H1 (cell line): ENCODE measurements at places on chromosomes 2 and 18. TPM values are rescaled to one million over a fixed set of nuclear protein-coding genes. Genes with fewer than 3 reads are reported as not detected.

- H3K4me3 ChIP-seq: no peak overlapping the region
- H3K4me1 ChIP-seq: no peaks in the 10 kb centered on the region
- no peaks in the 10 kb centered on the region for H3K36me3 ChIP-seq
- no peak overlapping the region for H3K27ac ChIP-seq
- H3K27me3 ChIP-seq: no peaks in the 10 kb centered on the region
These were observed 18.9 kb downstream of the GALNT13 start for GRCh38 chr2:153890576-153890975.

DNA sequence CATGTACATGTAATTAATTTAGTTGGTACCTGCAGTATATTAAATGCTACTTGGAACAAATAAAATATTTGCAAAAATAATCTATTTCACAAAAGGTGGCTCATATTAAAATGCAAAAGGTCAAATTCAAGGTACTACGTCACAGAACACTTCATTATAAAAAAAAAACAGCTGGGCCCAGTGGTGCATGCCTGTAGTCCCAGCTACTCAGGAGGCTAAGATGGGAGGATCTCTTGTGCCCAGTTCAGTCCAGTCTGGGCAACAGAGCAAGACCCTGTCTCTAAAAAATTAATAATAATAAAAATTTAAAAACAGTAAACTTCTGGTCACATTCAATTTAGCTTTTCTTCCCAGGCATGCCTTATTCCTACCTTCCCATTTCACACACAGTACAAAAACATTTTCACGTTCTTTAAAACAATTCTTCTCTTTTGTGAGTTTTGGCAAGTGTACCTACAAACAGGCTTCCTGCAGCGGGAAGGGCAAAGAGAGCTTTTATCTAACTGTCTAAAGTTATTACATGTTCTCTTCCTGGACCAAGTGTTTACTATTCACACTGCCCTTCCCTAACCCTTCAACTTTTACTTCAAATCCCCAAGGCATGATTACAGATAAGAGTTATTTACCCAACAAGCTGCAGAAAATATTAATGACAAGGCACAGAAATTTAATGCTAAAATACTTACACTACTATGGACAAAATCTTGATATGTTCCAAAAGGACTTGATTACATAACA, 10.7 kb downstream of the BAZ2B start:
- no peak overlapping the region for H3K4me3 ChIP-seq
- H3K27me3 ChIP-seq: no peaks in the 10 kb centered on the region
- no peaks in the 10 kb centered on the region for H3K36me3 ChIP-seq

GRCh38 chr2:1150724-1151511, 200.3 kb downstream of the SNTG2 start:
- no peak overlapping the region for H3K27ac ChIP-seq
- no peak overlapping the region for H3K4me3 ChIP-seq
- H3K27me3 ChIP-seq: no peaks in the 10 kb centered on the region
- peaks cover 4% of the 10 kb centered on the region; the same call in 1 of the 2 replicates for H3K4me1 ChIP-seq
- no peak for DNase-seq
- no peaks in the 10 kb centered on the region for H3K36me3 ChIP-seq

GRCh38 chr2:1283871-1284270, 129.4 kb upstream of the TPO start:
- no peak overlapping the region for H3K27ac ChIP-seq
- H3K27me3 ChIP-seq: no peaks in the 10 kb centered on the region; the same call in 1 of the 2 replicates
- H3K4me3 ChIP-seq: no peak overlapping the region
- no peak for DNase-seq
- H3K4me1 ChIP-seq: no peaks in the 10 kb centered on the region

GRCh38 chr2:236653863-236654262, 84.2 kb downstream of the ACKR3 start:
- no peak for DNase-seq
- H3K4me1 ChIP-seq: no peaks in the 10 kb centered on the region
- no peak overlapping the region for H3K27ac ChIP-seq
- no peak overlapping the region for H3K4me3 ChIP-seq
- no peaks in the 10 kb centered on the region for H3K27me3 ChIP-seq

- H3K36me3 ChIP-seq: no peaks in the 10 kb centered on the region; the same call in 1 of the 2 replicates
- H3K4me1 ChIP-seq: no peaks in the 10 kb centered on the region
These were observed 21.4 kb upstream of the STON1 start for GRCh38 chr2:48508461-48509124.

DNA sequence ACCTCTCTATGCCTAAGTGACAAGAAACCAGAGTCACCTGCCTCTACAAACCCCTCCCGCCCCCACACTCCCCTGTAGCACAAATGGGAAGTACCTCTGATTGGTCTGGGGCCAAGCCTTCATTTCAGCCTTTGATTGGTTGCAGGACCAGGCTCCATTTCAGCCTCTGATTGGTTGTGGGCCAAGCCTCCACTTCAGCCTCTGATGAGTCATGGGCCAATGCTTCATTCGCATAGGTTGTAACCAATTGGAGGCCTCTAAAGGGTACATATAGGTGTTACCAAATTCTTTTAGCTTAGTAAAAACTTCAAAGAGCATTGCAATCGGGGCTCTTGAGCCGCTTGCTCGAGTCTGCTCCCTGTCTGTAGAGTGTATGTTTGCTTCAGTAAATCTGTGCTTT, 25.0 kb downstream of the CCDC102B start:
- H3K36me3 ChIP-seq: no peaks in the 10 kb centered on the region
- no peaks in the 10 kb centered on the region for H3K27me3 ChIP-seq
- no peaks in the 10 kb centered on the region for H3K4me1 ChIP-seq
- no peak overlapping the region for H3K27ac ChIP-seq

DNA sequence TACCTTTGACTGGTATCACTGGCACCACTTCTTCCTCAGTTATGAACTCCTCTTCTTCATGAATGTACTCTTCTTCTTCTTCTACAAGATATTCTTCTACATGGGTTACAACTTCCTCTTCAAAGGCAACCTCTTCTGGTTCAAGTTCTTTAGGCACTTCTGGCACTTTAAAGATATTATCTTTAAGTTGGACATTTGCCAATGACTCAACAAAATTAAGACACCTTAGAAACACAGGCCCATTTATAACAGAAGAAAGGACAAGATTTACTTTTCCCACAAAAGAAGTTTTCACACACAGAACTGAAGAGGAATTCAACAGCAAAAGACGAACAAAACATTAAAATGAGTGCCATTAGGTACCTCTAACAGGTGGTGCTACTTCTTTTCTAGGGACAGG, 127.3 kb downstream of the TTN start:
- DNase-seq: no peak
- H3K4me3 ChIP-seq: no peak overlapping the region
- H3K4me1 ChIP-seq: no peaks in the 10 kb centered on the region
- no peaks in the 10 kb centered on the region for H3K36me3 ChIP-seq
- H3K27ac ChIP-seq: no peak overlapping the region

- no peak overlapping the region for H3K4me3 ChIP-seq
- H3K36me3 ChIP-seq: no peaks in the 10 kb centered on the region
- DNase-seq: peak; percentile 41
- H3K27me3 ChIP-seq: no peaks in the 10 kb centered on the region
- H3K27ac ChIP-seq: no peak overlapping the region
- no peaks in the 10 kb centered on the region; the same call in 1 of the 2 replicates for H3K4me1 ChIP-seq
These were observed 95.8 kb upstream of the TEX51 start for GRCh38 chr2:126802774-126803433.

GRCh38 chr2:177471990-177472389, 79.4 kb downstream of the AGPS start:
- DNase-seq: no peak
- no peaks in the 10 kb centered on the region for H3K4me1 ChIP-seq
- H3K4me3 ChIP-seq: no peak overlapping the region
- no peaks in the 10 kb centered on the region for H3K36me3 ChIP-seq

DNA sequence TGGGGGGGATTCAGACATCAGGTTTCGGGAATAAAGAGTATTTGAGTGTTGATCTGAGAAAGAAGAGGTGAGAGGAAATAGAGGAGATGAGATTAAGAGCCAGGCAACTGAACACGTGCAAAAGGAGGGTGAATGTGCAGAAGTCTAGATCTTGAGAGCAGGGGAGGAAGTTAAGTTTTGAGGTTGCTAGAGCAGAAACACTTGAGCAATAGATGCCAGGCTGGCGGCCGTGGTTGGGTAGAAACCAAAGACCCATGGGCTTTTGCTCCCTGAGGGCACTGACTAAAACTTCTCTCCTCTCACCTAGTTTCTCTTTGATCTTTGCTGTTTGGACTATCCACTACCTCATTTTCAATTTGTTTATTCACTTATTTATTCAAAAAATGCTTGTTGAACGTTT, 116.0 kb downstream of the CDC42EP3 start:
- DNase-seq: no peak
- no peak overlapping the region for H3K4me3 ChIP-seq
- H3K27me3 ChIP-seq: no peaks in the 10 kb centered on the region
- no peaks in the 10 kb centered on the region for H3K4me1 ChIP-seq
- H3K36me3 ChIP-seq: no peaks in the 10 kb centered on the region
- no peak overlapping the region for H3K27ac ChIP-seq

DNA sequence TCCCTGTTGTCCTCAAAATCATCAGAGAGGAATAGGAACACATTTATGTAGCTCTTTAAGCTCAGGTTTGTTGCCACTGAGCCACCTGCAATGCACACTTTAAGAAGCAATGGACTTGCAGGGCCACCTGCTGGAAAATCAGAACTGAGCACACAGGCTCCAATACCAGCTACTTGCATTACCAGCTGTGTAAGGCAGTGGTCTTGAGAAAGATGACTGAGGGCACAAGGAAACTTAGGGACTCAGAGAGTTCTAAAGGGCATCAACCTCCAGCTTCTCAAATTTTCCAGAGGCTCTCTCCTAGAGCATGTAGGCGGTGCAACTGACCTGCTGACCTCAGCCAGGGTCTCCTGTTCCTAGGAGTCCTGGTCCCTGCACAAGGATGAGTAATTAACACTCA, 2.5 kb upstream of the CNDP2 start:
- no peaks in the 10 kb centered on the region for H3K27me3 ChIP-seq
- DNase-seq: no peak
- no peak overlapping the region for H3K4me3 ChIP-seq
- no peak overlapping the region for H3K27ac ChIP-seq
- H3K4me1 ChIP-seq: peaks cover 6% of the 10 kb centered on the region; the same call in 1 of the 2 replicates

- no peak overlapping the region for H3K27ac ChIP-seq
- no peaks in the 10 kb centered on the region for H3K27me3 ChIP-seq
- H3K36me3 ChIP-seq: no peaks in the 10 kb centered on the region
- no peak for DNase-seq
These were observed 62.0 kb downstream of the MAP3K20 start for GRCh38 chr2:173137610-173138009.

GRCh38 chr2:204415406-204416181, 129.7 kb upstream of the PARD3B start:
- H3K4me3 ChIP-seq: no peak overlapping the region
- no peaks in the 10 kb centered on the region for H3K27me3 ChIP-seq

DNA sequence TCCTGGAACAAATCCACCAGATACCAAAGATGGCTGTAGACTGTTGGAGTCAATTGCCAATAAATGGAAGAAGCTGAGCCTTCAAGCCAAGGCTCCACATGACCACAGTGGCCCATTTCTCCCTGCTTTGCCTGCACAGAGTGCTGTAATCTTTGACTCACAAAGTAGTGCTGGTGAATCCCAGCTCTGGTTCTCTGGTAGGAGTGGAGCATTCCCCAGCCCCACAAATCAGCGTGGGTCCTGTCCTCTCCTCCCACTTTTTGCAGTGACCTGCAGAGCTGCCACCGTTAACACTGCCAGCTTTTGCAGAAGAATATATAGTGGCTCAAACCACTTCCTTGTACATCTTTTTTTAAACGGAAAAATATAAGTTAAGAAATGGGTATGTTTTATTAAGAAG, 93.9 kb downstream of the MGAT5 start:
- no peaks in the 10 kb centered on the region for H3K4me1 ChIP-seq
- no peak overlapping the region for H3K4me3 ChIP-seq
- DNase-seq: no peak
- H3K36me3 ChIP-seq: peaks cover 2% of the 10 kb centered on the region; the same call in 1 of the 2 replicates
- H3K27me3 ChIP-seq: no peaks in the 10 kb centered on the region

DNA sequence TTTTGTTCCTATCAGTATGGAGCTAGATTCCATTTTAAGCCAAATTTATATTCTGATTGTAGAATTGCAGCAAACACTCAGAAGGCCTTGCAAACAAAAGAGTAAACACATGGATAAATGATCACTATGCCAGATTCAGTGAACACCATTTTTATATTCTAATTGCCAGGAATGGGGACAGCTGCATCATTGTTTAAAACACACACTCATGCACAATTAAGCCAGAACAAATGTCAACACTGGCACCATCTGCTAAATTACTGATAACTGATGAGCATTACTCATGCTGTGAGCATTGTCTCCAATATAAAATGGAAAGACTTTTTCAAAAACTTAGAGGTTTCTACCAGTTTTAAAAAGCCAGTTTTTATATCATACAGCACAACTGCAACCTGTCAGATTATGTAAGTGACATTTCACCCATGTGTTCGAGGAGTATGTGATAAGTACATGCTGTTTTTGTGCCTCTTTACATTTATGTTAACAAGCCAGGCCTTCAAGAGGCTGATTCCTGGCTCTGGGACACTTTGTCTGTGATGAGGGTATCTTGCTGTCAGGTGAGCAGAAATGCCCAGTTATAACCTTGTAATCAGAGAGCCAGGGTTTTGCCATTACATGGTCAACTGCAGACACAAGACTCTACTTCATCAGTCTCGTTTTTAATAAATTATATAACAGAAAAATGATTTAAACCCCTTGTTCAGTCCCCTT, 4.4 kb upstream of the ST8SIA5 start:
- H3K36me3 ChIP-seq: no peaks in the 10 kb centered on the region
- no peak for DNase-seq
- peaks cover 7% of the 10 kb centered on the region; the same call in 1 of the 2 replicates for H3K4me1 ChIP-seq

- no peak overlapping the region for H3K27ac ChIP-seq
- peak; percentile 97 for DNase-seq
- H3K27me3 ChIP-seq: no peaks in the 10 kb centered on the region
- H3K36me3 ChIP-seq: no peaks in the 10 kb centered on the region
- H3K4me1 ChIP-seq: peaks cover 10% of the 10 kb centered on the region
These were observed 34.4 kb downstream of the LGALSL start for GRCh38 chr2:64488050-64488974.

- no peak overlapping the region for H3K27ac ChIP-seq
- no peaks in the 10 kb centered on the region for H3K4me1 ChIP-seq
- H3K4me3 ChIP-seq: no peak overlapping the region
- no peak for DNase-seq
- no peaks in the 10 kb centered on the region for H3K36me3 ChIP-seq
These were observed 1899.8 kb upstream of the PIK3C3 start for GRCh38 chr18:40055262-40055661.

- H3K27me3 ChIP-seq: no peaks in the 10 kb centered on the region
- H3K36me3 ChIP-seq: no peaks in the 10 kb centered on the region
- DNase-seq: no peak
- peaks cover 3% of the 10 kb centered on the region; the same call in 1 of the 2 replicates for H3K4me1 ChIP-seq
- H3K4me3 ChIP-seq: no peak overlapping the region
- H3K27ac ChIP-seq: no peak overlapping the region
These were observed 24.0 kb upstream of the ARPC2 start for GRCh38 chr2:218192902-218193430.

DNA sequence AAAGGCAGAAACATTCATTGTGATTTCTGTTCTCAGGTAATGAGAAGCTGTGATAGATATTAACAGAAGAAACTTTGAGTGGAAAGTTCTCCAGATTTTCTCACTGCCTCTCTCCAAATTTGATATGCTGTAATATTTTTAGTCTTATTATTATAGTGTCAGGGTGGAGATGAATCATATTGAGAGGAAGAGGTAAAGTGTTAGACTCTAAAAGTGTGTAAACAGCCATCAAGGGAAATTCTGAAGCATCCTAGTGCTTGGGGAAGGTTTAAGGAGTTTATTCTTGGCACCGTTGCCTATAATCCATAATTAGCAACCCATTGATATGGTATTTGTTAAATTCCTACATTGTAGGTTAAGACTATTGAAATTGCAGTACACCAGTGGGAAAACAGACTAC, 104.7 kb upstream of the NABP1 start:
- no peak for DNase-seq
- no peaks in the 10 kb centered on the region for H3K4me1 ChIP-seq
- no peak overlapping the region for H3K27ac ChIP-seq

The CHRNG gene
- total RNA-seq: not detected in 2 replicates

The ACTG2 gene
- total RNA-seq: 11.0 and 13.7 TPM in 2 replicates

The FBXO48 gene
- 1.1 TPM in 2 replicates for total RNA-seq

The LRP1B gene
- 0.04 TPM in 1 of 2 replicates, not detected in the other for total RNA-seq

The AOX1 gene
- total RNA-seq: 4.9 and 5.6 TPM in 2 replicates

The DNAH6 gene
- 0.31 and 0.43 TPM in 2 replicates for total RNA-seq

The KCNF1 gene
- total RNA-seq: 0.48 and 0.90 TPM in 2 replicates
